Dorsolateral prefrontal cortex (tissue), 122 donors: ENCODE measurements at places on chromosomes 6 and 20. TPM values are rescaled to one million over a fixed set of nuclear protein-coding genes. Genes with fewer than 3 reads are reported as not detected.

Gene CST4
- not detected for total RNA-seq

Gene GSTA2
- total RNA-seq = not detected

Gene SAMD3
- 1.4 TPM for total RNA-seq

Gene GFOD1
- total RNA-seq = 126 TPM
